Activated T-helper 1 cell treated with anti-CD3 and anti-CD28 coated beads, Interleukin-2, amount 50 U/mL, for 16 hours (primary cell): ENCODE measurements at places on chromosomes 5 and 9.

GRCh38 chr9:12860998-12861397, 86.2 kb downstream of the LURAP1L start:
- no peak for DNase-seq

DNA sequence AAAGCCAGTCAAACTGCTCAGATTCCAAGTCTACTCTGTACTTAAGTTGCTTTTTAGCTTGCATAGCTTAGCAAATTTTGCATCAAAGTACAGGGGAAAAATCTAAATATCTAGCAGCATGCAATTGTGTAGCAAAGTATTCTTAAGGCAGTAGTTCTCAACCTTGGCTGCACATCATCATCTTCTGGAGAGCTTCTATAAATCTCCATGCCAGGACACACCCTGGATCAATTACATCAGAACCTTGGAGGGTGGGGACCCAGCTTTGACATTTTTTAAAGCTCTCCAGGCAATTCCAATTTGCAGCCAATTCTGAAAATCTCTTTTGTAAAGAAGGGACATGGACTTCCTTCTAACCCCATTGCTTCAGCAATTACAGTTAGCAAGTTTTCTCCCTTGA, 187.5 kb downstream of the SNCAIP start:
- no peak for DNase-seq

DNA sequence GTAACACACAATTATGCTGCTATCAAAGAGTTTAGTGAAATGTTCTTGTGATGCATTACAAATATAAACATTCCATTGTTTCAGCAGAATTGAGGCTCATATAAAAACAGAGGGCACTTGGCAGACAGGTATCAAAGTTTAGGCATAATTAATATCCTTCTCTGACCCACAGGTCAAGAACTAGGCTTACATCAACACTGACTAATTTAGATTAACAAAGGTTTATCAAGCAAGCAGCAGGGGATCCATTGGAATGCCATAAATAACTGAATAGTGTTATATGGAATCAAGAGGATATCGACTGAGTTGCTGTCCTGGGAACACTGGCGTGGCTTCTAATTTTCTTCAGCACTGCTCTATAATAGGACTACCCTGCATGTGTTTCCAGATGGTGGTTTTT, 414.5 kb upstream of the ARRDC3 start:
- DNase-seq = no peak

DNA sequence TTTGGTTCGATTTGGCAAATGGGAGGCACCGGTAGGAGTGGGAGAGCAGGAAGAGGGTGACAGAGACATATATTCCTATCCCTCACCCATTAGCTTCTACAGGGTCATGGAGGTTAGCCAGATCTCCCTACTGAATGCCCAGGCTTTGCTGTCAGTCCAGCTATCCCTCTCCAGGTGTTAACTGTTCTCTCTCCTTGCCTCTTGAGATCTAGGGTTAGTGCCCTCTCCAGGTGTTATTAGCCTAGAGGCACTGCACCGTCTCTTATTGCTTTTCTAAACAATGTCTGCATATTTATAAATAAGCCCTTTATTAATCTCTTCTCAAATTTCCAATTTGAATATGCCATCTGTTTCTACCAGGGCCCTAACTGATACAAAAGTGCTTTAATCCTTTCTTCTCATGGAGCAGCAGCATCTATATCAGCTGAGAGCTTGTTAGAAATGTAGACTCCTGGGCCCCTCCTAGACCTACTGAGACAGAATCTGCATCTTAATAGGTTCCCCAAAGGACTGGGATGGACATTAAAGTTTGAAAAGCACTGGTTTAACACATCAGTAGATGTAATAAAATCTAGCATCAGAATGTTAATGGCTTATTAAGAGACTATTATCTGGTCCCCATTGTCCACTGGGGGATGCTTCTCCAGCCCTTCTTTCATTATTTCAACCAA, 322.5 kb upstream of the SLC24A2 start:
- no peak for DNase-seq

GRCh38 chr5:167355346-167355745, 936.1 kb upstream of the WWC1 start:
- no peak for DNase-seq

- DNase-seq = no peak
These were observed 80.1 kb upstream of the DMAC1 start for GRCh38 chr9:7879551-7880245.

- DNase-seq = no peak
These were observed 621 bp downstream of the NR6A1 start for GRCh38 chr9:124770359-124771020.

- no peak for DNase-seq
These were observed 57.2 kb upstream of the GHR start for GRCh38 chr5:42366051-42366450.

- no peak for DNase-seq
These were observed 553.0 kb upstream of the GRAMD2B start for GRCh38 chr5:125870256-125870655.

- DNase-seq = no peak
These were observed 148.8 kb downstream of the IRX2 start for GRCh38 chr5:2602451-2603271.

DNA sequence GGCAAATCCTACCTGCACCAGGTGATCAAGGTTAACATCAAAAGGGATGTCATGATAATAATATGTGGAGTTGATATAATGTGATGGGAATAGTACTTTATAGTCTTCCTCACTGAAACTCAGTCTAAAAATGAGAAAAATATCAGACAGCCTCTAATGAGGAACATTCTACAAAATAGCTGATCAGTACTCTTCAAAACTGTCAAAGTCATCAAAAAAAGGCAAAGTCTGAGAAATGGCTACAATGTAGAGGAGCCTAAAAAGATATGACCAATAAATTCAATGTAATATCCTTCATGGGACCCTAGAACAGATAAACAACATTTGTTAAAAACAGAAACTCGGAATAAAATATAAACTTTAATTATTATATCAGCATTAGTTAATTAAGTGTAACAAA, 95.7 kb downstream of the CEMIP2 start:
- no peak for DNase-seq

DNA sequence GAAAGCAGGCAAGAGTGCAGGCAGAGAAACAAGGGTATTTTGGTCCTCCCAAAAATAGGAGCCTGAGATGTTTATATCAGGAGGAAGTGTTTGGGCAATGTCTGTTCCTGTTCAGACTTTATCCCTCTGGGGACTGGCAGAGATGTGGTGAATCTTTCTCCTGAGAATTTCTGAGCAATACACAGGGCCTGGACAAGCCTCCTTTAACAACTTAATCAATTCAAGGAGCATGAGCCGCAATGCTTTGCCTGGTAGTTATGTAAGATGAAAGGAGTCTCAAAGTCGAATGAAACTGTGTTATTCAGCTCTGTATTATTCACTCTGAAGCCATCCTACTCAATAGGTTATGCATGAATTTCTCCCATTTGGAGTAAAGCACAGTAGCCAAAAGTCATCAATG, 365.6 kb downstream of the MAN2A1 start:
- DNase-seq = no peak

GRCh38 chr5:82356021-82356420, 77.9 kb upstream of the RPS23 start:
- DNase-seq = no peak

DNA sequence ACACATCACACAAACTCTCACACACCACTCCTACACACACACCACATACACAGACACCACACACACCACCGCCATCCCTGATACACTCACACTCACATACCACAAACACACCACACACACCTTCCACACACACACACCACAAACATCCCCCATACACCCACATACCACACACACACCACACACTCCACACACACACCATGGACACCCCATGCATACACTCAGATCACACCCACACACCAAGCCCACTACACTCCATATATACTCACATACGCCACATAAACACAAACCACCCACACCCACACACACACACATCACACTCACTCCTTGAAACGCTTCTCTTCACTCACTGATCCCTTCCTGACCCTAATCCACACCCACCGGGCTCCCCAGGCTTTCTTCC, 9.1 kb upstream of the ANKRD18A start:
- no peak for DNase-seq

DNA sequence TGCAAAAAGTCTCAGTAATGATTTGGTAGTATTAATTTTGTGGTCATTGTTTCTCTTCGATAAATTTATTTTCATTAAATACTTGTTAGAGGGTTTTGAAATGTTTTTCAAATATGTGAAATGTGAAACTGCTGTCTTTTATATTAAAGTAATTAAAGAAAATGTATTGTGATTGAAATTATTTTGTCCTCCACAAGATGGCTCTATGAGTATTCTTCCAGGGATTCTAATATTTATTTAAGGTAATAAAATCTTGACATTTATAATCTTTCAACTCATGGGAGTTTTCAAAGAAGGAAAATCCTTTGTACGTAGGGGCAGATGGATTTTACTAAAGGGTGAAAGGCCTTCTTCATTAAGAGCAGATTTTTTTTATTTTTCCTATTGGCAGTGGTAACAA, 19.3 kb downstream of the ISOC1 start:
- DNase-seq = no peak

GRCh38 chr5:95241161-95241560, 43.7 kb downstream of the MCTP1 start:
- DNase-seq = no peak
